ENCODE measurements at places on chromosomes 1 and 21.

DNA sequence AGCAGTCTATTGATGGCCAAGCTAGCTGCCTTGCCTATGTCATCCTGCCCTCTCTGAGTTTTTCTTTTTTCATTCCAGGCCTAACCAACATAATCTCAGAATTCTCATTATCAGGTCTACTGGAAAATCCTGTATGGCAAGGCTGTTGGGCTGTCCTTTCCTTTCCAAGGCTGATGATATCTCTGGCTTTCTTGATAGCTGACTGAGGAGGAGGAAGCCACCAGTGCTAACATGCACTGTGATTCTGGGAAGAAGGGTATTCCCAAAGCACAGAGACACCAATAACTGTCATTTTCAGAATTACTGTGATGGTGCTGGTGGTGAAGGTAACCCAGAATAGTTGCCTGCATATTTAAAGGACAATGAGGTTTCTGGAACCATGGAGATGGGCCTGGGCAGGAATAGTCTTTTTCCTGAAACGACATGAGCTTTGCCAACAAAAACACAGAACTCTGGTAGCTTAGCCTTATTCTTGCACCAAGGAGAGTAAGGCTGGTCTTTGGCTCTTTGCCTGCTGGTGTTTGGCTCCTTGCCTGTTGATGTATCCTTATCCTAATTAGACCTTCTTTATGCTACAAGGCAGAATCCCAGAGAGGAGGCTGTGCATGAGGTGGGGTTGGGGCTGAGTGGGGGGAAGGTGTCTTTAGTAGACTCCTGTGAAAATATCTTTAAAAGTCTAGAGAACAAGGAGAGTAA, 157.4 kb downstream of the TNFSF18 start:
- DNase-seq: no peak

GRCh38 chr1:24392982-24393650, 20.5 kb downstream of the STPG1 start:
- peak; percentile 5 for DNase-seq

GRCh38 chr1:9840176-9840575, 16.4 kb upstream of the CLSTN1 start:
- DNase-seq: peak; percentile 17

DNA sequence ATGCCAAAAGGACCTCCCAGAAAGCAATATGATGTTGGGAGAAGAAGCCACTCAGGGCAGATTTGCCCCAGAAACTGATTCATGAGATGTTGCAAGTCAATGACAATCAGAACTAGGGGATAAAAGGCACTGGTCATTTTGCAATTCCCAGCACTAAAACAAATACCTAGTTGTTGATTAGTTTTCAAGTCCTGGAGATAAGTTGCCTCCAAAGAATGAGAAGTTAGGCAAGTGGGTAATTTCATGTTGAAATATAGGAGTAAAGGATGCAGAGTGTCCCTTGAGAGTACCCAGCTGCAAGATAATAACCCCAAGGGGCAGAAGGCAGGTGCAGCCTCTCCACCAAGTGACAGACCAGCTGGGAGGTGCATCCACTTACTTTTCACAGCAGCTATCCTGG, 363.6 kb downstream of the PBX1 start:
- DNase-seq: no peak

DNA sequence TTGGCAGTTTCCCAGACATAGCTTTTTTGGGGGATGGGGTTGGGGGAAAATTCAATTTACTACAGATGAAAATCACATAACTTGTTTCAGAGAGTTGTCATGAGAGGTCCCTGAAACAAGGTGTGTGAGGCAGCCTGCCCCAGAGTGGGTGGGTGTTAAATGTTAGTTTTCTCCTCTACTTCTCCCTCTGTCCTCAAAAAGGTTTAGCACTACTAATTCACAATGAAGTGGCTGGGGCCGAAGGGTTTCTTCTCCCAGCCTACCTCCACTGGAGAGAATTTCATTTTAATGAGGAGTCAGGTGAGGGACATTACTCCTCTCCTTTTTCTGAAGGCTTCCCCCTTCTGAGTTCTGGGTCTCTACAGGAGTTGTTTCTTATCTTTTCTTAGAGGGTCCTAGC, 103.3 kb downstream of the C1orf94 start:
- DNase-seq: no peak

GRCh38 chr1:246510147-246511030, 3.3 kb upstream of the SMYD3 start:
- no peak for DNase-seq

DNA sequence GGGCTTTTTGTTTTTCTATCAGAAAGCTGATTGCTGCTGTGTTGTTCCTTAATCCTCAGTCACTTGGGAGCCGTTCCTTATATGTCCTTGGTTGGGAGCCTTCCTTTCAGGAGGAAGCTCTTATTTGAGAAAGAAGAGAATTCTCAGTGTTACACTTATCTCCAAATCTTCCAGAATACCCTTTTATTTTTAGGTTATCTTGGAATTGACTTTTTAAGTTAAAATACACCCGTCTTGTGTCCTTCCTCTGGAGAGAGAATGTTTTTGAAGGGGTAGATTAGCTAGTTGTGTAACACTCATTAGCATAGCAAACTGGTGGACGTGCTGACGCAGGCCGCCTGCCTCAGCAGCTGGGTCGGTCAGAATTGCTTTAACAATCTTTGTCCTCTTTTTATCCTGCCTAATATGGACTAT, 42.1 kb downstream of the LRRC8B start:
- no peak for DNase-seq

DNA sequence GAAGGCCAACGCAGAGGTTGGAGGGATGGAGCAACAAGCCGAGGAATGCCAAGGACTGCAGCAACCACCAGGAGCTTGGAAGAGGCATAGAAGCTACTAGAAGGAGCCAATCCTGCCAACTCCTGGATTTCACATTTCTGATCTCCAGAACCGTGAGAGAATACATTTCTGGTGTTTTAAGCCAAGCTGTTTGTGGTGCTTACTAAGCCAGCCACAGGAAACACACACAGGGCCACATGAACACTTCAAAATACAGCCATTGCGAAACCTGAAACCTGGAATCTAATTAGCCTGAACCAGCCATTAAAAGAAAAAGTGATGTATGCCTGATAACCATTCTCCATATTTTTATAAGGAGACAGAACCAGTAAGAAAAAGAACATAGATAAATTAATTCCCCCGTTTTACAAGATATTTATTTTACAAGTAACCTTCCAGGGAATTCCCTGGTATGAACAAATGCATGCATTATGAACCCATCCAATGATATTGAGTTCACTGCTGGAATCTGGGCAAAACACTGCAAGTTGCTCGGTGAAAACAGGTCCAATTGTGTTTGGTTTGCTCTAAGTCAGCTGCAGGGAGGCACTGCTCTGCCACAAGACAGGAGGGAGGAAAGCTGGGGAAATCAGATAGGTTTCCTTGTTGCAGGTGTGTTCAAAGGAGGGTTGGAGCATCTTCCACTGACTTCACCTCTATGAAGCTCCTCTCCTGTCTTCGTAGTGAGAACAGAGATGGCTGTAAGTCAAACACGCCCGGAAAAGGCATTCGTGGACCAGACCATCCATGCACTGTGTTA, 70.2 kb downstream of the ETS2 start:
- peak; percentile 10 for DNase-seq

GRCh38 chr1:24517898-24518297, 15.3 kb downstream of the RCAN3 start:
- no peak for DNase-seq

GRCh38 chr1:222791006-222791710, 23.7 kb upstream of the DISP1 start:
- DNase-seq: no peak

- no peak for DNase-seq
Measured at GRCh38 chr21:31218830-31219608, 125.0 kb downstream of the TIAM1 start.

DNA sequence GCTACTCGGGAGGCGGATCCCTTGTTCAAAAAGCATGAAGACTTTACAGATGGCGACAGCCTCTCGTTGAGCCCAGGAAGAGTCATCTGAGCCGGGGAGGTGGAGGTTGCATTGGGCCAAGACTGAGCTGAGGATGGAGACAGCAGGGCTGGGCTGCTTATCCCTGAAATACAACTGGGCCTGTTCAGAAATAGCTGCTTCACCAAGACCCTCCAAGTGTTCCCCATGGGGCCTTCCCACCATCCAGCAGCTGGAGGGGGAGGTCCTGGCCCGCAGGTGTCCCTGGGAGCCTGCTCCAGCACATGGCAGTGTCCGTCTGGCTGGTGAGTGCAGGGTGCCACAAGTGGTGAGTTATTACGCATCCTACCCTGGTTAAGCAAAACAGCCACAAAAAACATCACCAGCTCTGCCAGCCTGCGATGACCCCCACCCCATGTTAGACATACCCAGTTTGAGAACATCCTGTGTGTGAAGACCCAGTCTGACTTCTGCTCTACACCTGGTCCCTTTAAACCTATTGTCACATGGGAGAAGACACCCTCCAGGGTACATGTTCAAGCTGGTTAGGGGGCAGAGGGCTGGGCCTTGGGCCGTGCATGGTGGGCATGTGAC, 93.1 kb upstream of the TMPRSS2 start:
- DNase-seq: no peak

- DNase-seq: no peak
Measured at GRCh38 chr1:97507863-97508262, 413.0 kb downstream of the DPYD start.

DNA sequence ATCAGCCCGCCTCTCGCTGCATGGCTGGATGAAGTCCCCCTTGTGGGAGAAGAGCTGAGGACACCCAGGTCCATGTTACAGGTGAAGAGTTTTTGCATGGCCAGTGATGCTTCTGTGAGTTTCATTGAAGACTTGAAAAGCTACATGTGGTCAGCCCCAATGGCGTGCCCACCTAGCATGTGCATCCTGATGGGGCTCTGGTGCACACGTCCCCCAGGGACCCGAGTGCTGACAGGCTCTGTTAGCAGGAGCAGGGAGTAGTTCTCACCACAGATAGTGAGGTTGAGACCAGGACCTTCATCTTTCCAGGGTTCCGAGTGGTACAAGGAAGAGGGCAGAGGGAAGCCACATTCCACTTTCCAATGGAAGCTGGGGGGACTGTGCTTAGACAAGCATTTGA, 184.8 kb upstream of the C1orf174 start:
- DNase-seq: no peak

DNA sequence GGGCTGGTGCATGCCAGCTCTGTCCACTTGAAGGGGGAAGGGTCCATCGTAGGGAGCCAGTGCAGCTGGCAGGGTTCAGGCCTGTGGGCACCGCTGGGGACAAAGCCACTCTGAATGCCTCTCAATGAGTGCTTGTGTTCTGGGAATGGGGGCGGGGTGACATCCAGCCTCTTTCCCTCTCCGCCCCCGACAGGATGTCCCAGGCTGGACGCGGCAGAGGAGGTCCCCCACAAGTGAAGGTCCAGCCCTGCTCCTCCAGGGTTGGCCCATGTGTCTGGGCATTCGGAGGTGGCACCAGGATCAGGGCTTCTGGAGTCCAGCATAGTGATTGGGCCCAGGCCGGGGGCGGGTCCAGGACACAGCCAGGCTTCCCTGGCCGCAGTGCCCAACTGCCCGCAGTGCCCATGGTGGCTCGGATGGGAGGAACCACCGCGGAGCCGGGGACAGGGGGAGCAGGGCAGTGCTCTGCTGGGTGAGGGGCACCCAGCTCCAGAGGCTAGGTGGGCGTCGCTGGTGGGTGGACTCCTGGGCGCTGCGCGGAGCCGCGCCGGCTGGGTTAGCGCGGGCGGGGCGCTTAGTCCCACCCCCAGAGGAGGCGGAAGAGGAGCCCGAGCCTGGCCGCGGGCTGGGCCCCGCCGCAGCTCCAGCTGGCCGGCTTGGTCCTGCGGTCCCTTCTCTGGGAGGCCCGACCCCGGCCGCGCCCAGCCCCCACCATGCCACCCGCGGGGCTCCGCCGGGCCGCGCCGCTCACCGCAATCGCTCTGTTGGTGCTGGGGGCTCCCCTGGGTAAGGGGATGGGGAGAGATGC, at the start of gene SHISA4:
SHISA4 (plus strand) TSS at position 617 of the 808 bp plus-strand sequence; CDS start at position 714, 97 bp downstream.
- peak; percentile 41 for DNase-seq

- peak; percentile 26 for DNase-seq
Measured at GRCh38 chr1:165452336-165453130, 7.6 kb upstream of the RXRG start.

DNA sequence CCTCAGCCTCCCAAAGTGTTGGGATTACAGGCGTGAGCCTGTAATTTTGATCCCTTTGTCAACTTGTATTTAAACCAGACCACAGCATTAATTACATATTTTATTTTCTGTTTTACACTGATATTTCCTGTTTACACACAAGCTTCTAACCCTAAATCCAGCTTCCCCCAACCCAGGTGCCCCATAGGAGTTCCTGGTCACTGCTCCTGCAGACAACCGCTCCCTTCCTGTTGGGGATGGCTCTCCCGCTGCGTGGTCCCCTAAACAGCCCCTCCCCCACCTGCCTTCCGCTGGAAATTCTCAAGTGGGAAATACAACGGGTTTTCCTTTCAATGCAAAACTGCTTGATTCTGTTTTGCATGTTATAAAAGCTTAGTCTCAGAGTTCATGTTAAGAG, 3.7 kb downstream of the CSTB start:
- no peak for DNase-seq

GRCh38 chr1:77687519-77687906, 5.1 kb upstream of the ZZZ3 start:
- no peak for DNase-seq

DNA sequence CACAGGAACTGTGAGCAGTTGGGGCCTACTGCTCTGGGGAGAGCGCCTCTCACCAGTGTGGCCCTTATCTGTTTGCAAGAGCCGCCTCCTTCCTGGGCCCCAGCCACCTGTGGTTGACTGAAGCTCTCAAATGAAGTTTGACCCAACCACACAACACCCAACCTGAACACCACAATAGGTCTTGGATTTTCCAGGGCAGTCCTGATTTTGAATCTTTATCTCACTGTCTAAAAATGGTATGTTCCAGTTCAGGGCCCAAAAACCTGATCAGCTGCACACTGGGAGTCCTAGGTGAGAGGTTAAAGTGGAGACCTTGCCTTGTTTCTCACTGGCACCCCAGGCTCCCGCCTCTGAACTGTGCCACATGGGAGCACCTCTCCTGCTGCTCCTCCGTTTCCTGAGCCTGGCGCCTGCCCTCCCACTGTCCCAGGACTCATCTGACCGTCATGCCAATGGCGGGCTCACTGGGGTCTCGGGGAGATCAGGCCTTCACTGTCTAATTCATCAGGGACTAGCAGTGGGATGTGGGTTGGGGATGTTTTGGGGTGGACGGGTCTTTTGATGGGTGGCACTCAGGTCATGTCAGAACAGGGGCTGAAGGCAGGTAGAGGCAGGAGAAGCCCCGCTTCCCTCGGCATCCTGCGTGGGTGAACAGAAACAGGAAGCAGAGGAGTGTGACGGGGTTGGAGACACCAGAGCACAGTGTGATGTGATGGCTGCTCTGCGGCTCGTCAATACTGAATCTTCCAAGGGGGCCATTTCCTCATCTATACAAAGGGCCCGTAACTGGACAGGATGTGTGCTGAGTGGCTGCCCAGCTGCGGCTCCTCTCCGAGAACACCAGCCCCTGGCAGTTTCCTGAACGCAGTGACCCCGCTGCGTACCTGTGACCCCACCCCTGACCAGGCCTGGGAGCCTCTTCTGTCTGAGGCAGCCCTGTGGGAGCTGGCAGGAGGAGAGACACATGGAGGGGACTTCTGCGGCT, 59.6 kb upstream of the ITPKB start:
- DNase-seq: no peak
